ENCODE measurements at places on chromosomes 11 and 22.

- DNase-seq = no peak
Measured at GRCh38 chr11:34706709-34707461, 86.0 kb downstream of the EHF start.

DNA sequence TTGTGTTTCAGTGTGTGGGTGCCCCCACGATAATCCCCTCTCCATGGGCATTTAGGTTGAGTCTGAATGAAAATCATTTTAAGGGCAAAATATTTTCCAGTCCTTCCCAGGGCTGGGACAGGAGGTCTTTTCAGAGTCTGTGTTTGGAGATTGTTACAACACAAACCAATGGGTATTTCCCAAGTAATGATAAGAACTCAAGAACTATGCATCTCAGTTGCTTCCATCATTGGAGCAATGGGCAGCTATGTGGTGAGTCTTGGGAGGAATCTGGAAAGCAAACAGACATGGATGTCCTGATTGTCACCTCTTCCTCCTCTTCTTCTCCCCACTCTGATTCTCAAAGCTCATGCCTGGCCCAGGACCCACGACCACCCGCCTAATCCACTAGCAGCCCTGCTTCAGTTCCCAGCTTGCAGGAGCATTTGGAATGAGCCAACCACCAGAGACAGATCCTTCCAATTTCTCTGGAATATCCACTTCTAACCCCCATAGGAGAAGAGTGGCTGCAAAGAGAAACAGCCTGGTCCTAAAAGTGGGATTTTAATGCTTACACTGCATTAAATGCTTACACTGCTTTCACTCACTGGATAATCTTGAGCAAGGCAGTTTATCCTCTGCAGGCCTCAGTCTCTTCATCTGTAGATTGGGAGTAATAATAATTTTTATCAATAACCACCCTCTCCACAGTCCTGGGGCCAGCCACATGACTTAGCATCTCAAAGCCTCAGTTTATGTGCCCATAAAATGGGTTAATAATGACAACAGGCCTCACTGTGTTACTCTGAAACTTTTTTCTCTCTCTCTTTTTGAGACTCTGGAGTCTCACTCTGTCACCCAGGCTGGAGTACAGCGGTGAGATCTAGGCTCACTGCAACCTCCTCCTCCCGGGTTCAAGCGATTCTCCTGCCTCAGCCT lies 404.3 kb downstream of the MN1 start:
- DNase-seq = no peak

GRCh38 chr11:116263019-116263418 lies 509.8 kb downstream of the BUD13 start:
- no peak for DNase-seq

DNA sequence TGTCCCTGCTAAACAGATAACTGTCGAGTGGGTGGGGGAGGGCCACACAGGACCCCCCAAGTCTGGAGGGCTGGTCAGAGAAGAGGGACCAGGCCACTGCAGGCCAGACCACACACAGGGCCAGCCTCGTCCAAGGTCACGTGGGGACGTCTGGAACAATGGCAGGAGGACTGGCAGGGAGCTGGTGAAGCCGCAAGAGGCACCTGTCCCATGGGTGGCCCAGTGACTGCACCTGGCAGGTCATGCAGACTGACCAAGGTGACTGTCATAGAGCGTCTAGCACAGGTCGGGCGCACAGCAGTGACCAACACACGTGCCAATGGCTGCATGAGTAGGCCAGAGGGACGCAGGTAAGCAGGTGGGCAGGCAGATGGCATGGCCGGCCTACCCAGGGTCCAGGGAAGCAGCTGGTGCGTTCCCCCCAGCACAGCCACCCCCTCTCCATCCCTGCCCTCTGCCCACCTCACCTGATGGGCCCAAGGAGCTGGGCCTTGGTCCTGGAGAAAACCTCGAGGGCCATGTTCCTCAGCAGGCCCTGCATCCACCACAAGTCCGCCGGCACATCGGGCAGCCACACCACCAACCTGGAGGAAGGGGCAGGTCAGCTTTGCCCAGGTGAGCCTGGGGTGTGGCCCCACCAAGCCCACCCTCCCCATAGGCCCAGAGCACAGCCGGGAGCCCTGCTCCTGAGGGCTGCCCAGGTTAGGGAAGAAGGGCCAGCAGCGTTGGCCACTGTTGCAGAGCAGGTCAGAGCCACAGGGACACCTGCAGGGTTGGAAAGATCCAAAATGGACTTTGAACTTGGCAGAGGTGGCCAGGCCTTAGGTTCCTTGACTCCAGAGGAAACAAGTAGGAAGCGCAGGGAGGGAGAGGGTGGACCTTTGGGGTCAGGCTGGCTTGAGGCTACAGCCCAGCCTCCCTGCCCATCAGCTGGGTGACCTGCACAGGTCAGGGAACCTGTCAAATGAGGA lies 10.4 kb downstream of the PNPLA5 start:
- no peak for DNase-seq

- DNase-seq = peak; percentile 12
Measured at GRCh38 chr11:12137005-12137690, 26.8 kb downstream of the MICAL2 start.

DNA sequence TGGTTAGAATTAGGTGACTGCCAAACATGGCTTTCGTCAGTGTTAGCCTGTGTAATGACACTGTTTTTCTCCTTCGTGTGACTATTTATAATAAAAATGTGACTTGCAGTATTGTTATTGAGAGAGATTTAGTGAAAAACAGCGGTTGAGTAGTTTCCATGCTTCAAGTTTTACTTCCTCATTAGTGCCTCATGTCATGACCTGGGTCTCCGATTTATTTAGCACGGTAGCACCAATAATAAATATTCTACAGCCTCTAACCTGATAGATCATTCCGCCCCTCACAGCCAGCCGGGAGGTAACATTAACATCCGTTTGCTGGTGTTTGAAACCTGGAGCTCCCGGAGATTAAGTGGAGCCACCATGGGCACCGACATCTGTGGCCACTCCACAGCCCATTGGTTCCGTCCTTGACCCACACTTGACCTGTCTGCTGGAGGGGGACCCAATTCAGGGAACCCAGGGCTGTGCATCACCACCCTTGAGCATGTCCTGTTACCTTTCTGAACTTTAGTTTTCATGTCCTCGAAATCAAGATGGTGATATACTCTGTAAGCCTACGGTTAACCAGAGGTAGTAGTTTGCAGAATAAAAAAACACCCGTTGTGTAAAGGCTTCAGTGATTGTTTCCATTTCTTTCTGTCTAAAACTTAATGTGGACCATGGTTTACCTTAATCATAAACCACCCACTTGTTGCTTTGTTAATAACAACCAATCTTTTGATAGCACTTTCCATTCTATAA lies 104.1 kb downstream of the ATXN10 start:
- no peak for DNase-seq

GRCh38 chr11:44632466-44633123 lies 67.1 kb downstream of the CD82 start:
- no peak for DNase-seq

DNA sequence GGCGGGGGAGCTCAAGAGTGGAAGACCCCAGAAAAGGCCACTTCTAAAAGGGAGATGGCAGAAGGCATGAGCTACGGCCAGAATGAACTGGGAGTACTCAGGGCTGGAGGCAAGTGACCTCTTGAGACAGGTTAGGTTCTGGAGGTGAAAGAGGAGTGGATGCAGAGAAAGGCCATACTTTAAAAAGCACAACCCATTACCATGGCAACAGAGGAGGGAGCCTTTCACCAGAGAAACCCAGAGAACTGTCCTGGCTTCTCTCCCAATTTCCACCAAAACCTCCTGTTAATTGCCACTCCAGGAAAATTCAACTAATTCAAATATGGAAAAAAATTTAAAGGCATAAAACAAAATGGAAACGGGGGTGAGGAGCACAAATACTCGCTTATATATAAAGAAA lies 15.8 kb downstream of the A4GALT start:
- no peak for DNase-seq

GRCh38 chr11:22920939-22921565 lies 60.8 kb upstream of the CCDC179 start:
- peak; percentile 35 for DNase-seq

DNA sequence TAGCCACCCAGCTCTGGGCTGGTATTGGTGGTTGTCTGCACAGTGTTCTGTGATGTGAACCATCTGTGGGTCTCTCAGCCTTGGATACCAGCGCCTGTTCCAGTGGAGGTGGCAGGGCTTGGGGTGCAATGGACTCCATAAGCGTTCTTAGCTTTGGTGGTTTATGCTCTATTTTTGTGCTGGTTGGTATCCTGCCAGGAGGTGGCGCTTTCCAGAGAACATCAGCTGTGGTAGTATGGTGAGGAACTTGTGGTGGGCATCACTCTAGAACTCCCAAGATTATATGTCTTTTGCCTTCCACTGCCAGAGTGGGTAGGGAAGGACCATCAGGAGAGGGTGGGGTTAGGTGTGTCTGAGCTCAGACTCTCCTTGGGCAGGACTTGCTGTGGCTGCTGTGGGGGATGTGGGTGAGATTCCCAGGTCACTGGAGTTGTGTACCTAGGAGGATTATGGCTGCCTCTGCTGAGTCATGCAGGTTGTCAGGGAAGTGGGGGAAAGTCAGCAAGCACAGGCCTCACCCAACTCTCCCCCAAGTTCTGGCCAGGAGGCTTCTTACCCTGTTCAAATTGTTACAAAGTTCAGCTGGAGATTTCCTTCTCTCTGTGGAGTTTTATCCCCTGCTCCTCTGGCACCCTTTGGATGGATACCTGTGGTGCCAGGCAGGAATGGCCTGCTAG lies 47.2 kb downstream of the MRGPRX2 start:
- no peak for DNase-seq

DNA sequence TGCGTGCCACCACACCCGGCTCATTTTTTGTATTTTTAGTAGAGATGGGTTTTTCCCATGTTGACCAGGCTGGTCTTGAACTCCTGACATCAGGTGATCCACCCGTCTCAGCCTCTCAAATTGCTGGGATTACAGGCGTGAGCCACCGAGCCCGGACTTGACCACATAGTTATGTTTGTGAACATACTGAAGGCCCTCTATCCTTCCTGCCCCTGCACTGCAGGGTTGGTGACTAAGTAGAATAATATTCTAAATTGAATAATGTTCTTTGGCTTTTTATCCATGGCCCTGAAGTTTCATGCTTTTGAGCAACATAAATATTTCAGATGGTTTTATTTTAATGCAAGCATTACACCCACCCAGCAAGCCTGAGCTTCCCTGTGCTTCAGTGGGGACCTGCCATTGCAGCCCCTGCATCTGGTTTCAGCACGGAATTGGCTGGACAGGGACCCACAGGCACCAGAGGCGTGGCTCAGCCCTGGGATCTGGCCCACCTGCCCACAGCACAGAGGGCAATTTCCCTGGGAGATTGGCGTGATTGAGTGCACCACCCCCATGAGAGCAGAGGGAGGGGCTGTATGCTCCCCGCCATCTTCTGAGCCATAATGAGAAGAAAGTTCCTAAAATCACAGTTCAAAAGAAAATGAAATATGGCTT lies 460.5 kb downstream of the BRD1 start:
- no peak for DNase-seq

DNA sequence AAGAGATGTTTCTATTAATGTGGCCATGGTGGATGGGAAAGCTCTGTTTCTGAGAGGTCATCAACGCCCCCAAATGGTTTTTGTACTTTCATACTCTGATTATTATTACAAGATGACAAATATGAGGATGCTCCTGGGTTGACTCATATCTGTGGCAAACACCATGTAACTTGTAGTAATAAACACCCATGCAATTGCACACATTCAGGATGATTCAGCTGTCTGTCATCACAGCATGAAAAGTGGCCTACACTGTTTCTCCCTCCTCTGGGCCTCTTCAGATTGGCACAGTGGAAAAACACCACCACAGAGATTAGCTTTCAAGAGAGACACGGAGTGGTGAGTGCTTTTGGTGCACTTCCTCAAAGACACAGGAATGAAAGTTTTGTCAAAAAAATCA lies 85.4 kb downstream of the MTNR1B start:
- no peak for DNase-seq

- DNase-seq = no peak
Measured at GRCh38 chr22:27871306-27872014, 47.6 kb downstream of the PITPNB start.

- DNase-seq = no peak
Measured at GRCh38 chr22:36350751-36351594, 36.8 kb downstream of the MYH9 start.

DNA sequence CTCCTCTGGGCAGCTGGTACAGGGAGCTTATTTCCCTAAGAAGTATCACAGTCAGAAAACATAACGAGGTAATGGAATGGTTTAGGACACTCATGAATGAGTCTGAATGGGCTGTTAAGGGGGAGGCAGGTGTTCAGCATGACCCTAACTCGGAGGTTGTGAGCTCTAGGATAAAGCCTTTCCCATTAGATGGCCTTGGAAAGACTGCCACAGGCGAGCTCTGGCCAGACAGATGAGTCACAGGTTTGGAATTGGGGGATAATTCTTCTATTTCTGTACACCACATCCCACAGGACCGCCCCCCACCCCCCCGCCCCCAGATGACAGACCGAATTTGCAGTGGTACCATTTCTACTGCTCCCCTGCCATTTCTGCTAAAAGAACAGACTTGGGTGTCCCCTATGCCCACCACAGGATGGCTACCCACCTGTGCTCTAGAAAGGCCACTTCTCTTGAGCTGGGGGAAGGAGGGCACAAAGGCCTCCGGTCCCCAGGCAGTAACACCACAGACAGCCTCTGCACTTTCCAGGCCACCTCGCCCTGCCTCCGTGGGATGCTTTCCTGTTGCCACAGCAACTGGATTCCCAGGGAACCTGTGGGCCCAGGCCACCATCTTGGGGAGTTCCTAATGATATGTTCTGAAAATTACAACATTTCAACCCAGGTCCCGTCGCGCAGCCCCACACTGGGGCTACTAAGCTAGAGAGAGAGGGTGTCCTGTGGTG lies 76.7 kb downstream of the TRIM29 start:
- no peak for DNase-seq

DNA sequence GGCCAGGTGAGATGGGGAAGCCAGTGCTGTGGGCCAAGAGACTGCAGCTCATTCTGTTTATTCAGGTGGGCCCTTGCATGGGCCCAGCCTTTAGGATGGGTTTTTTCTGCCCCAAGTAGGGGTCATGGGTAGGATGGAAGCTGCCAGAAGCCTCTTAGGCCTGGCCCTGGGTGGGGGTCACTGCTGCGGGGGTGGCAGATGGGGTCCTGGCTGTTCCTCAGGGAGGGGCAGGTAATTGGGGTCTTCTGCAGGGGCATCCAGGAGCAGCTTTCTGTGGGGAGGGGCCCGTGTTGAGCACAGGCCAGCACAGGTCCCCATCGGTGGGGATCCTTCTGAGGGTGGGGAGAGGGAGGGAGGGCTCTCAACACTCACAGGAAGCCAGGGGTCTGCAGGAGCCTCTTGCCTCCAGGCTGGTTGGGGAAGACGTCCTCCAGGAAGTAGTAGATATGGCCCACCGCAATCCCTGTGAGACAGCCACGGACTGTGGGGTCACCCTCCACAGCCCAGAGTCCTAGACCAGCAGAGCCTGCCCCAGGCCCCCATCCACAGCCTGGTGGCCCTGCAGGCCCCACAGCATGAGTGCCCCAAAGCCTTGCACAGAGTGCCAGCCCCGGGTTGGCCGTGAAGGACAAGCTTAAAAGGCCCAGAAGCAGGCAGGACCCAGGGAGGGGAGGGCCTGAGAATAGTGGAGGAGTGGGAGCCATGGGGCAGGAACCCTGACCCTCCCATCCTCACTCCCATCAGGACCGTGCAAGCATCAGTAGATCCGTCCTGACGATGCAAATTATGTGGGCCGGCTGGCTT lies 1.9 kb downstream of the DERL3 start:
- DNase-seq = no peak
